Sciatic nerve (tissue), 2 donors: ENCODE measurements at places on chromosomes 2 and 18. TPM values are rescaled to one million over a fixed set of nuclear protein-coding genes. Genes with fewer than 3 reads are reported as not detected.

DSG3 gene
- total RNA-seq = not detected

DNA sequence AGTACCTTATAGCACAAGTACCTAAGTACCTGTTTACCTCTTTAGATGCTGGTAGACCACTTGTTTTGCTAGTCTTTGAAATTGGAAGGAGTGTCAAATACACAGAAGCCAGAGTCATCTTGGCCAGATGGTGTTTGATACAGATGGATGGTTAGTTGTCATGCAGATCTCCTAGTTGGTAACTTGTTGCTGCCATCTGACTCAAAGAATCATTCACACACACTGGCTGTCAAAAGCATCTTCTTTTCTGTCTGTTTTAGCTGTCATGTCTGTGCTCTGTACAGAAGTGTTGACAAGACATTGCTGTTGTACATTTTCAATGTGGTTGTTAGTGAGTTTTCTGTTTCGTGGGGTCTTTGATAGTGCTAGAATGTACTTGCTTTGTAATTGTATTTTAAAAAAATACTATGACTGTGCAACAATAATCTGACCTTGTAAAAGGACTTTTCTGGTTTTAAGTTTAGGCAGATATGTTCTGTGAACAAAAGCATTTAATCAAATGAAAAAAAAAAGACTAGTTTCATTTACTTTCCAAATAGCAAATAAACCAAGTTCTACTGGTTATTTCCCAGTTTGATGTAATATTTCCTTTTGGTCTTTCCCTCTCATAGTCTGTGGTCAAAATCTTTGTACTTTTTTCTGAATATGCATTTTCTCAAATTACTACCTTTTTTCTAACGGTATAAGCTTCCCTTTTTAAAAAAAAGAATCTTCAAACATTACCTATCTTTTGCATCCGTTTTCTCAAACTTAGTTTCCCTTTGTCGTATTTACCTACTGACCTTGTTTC is 39.9 kb downstream of the TANK start:
- DNase-seq = no peak

CCDC148 gene
- total RNA-seq = 2.9 TPM

DNA sequence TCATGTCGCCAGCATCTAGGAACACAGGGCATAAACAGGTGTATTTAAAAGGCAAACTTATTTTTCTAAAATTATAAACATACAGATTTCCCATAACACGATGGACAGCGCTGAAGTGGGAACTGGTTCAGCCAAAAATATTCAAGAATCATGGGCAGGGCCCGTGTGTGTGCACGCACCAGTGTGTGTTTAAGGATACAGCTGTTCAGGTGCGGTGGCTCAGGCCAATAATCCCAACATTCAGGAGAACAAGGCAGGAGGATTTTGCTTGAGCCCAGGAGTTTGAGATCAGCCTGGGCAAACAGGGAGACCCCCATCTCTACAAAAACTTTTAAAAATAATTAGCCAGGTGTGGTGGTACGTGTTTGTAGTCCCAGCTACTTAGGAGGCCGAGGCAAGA is 288.6 kb upstream of the HDAC4 start:
- peak; percentile 17 for DNase-seq

TUBA3D gene
- not detected for total RNA-seq

DNA sequence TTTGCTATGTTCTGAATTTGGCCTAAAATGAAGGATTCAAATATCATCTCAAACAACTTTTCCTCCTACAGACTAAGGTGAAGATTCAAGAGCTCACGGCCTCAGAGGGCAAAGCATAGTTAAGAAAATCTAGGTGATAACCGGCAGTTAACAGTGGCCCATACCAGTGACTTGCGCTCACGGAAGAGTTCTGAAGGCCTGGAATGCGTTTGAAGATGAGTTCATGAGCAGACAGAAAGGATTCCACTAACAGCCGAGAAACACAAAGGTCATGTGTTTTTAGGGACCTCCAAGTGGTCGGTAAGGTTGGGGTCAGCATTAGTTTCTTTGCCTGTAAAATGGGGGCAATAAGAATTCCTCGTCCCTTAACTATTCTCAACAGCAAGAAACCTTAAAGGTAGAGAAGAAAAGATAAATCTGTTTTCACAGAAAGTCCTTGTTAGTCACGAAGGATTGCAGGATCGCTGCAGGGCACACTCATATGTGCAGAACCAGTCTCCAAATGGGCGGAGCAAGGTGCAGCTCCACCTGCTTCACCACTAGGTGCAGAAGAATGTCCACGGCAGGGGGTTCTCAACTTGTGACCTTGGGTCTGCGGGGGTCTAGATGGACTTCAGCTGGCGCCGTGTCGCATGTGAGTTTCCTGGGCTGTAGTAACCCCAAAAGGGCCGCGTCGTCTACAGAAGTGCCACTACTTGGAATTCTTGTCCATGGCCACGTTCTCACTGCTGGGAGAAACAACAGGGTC is 708 bp upstream of the RPIA start:
- peak; percentile 62 for DNase-seq

DNA sequence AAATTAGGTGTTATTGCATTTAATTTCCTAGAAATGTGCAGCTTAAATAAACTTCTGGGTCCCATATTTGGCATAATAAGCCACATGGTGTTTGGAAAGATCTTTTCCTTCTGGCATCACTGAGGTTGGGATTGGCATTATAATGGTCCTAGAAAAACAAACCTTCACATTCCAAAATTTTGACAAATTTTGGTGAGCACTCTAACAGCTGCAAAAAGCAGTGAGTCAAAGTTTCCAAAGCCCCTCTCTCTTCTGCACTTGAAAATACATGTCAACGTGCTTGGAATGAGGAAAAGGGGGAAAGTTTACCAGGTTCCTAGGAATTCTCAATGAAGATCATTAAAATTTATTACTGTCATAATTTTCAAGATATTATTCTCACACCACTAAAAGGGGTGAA is 77.8 kb upstream of the STK17B start:
- DNase-seq = no peak

DSG4 gene
- total RNA-seq = not detected

- no peak for DNase-seq
These were observed 62.1 kb downstream of the PRKCE start for GRCh38 chr2:45713591-45713990.

- DNase-seq = no peak
These were observed 13.7 kb upstream of the KIF5C start for GRCh38 chr2:148861367-148861766.

DNA sequence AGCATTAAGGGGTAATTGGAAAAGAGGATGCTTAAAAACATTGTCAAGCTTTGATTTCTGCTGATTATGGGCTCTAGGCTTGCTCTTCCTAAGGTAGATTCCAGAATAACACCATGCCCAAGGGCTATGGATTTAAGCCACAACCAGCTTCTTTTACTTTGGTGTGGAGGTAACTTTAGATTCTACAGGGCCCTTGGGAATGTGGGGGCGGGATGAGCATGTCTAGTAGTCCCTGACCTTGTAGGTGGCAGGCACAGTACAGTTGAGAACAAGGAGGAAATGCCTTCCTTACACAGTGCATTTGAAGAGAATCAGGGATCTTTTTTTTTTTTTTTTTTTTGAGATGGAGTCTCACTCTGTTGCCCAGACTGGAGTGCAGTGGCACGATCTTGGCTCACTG is 364.2 kb downstream of the NYAP2 start:
- no peak for DNase-seq

ARHGAP15 gene
- total RNA-seq = 119 TPM

POTEI gene
- total RNA-seq = 0.27 TPM

DNA sequence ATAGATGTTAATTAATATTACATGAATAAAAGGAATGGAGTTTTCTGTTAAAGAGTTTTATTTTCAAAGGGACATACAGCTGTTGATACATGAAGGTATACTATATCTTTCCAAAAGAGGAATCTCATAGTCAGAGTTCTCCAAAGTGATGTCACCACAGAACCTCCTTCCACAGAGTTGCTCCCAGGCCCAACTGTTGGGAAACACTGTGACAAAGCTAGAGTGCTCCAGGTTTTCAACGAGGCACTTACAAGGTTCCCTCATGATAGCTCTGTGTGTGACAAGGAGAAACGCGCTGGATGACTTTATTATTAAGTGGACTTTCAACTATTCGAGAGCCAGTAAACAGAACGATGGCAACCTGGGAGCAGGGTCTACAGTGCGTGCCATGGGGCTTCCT is 33.5 kb downstream of the PTPN18 start:
- DNase-seq = no peak

LOXHD1 gene
- total RNA-seq = 0.89 TPM

PAX8 gene
- total RNA-seq = 1.2 TPM

GRCh38 chr2:221018262-221018661 is 553.8 kb downstream of the EPHA4 start:
- DNase-seq = no peak

RAMP1 gene
- total RNA-seq = 26.3 TPM

DNA sequence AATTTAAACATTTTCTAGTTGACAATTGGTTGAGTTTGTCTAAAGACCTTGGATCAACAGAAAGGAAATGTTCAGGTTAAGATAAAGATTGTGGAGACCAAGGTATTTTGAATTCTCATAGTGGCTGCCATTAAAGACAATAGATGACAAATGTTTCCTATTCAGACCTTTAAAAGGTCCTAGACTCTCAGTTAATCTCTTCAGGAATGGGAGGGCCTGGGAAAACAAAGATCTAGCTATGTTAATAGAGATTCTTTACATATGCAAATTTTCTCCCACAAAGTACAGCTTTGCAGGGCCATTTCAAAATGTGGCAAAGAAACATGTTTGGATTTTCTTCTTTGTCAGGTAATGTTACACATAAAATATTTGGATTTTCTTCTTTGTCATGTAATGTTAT is 403.9 kb downstream of the SPAG16 start:
- DNase-seq = no peak

- no peak for DNase-seq
These were observed 19.9 kb downstream of the RNF144A start for GRCh38 chr2:6937157-6937556.
